Posterior cingulate gyrus (tissue), 11 donors: ENCODE measurements at places on chromosomes 16 and 17.

DNA sequence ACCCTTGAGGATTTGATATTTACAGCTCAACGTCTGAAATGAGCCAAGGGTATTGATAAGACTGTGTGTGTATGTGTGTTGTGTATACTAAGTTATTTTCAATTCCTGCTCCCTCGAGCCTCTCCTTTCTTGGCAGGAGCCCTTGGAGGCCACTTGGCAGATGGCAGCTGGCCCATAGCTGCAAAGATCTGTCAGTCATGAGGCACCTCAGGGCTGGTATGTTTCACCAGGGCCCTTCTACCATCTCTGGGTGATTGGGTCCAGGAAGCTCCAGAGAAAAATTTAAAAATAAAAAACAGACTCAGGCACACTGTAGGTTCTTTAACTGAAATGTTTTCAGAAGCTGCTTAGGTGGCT lies 355.7 kb downstream of the HAPSTR1 start:
- DNase-seq = no peak

- no peak for DNase-seq
Observed at GRCh38 chr16:21126518-21126917, 24.1 kb downstream of the DNAH3 start.

DNA sequence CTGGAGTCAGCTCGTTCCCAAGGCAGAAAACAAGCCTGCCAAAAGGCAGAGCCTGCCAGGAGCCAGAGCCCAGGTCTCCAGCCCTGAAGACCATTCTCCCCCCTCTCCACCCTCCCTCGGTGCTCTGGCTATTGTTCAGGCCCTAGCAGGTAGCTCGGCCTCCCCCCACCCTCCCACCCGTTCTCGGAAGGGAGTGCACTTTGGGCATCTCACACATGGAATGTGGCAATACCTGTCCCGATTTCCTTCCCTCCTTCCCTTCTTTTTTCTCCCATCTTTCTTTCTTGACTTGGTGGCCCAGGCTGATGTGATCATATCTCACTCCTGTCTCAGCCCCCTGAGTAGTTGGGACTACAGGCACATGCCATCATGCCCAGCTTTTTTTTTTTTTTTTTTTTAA lies 12.4 kb downstream of the CNGB1 start:
- no peak for DNase-seq

GRCh38 chr16:66705790-66706505 lies 9.4 kb upstream of the CMTM4 start:
- peak; percentile 72 for DNase-seq

DNA sequence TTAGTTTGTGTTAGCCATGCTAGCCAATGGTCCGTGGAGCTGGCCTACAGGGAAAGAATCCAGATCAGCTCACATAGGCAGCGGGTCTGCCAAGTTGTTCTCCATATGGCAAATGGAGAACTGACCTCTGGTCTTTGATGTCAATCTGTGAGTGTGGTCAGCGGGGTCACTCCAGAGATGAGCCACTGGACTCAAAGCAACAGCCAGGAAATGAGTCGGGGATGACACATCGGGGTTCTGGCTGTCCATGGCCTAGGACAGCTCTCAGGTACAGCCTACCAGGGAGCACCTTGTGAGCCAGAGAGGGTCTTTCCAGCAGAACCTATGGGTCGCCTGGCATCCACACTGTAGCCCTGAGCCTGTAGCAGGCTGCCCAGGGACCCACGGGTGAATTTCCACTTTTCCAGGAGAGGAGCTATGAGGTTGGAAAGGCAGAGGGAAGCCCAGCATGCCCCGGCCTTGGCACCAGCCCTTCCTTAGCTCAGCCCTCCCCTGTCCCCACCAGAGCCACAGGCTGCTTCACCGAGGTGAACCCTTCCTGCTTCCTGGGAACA lies 203.0 kb upstream of the TNRC6C start:
- no peak for DNase-seq

DNA sequence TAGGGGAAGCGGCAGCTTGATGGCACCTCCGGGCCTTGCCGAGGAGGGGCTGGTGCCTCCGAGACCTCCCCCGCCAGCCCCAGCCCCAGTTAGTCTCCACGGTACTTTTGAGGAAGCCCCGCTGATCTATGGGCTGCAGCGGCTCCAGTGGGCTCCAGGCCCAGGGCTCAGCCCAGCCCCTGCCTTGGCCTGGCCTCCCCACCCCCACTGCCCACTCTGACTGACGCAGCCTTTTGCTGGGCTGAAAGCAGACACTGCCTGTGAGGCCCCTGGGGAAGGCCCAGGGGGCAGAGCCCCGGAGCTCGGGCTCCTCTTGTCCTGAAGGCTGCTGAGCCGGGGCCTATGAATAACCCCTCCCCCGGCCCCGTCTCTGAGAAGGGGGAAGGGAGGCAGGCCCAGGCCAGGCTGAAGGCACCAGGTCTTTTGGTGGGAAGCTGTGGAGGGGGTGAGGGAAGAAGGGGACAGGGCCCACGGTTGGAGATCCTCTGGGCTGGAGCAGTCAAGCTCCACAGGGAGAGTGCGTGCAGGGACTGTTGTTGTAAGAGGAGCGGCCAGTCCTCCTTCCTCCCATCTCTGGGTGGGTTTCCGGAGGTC lies 7.5 kb upstream of the SMTNL2 start:
- DNase-seq = no peak

DNA sequence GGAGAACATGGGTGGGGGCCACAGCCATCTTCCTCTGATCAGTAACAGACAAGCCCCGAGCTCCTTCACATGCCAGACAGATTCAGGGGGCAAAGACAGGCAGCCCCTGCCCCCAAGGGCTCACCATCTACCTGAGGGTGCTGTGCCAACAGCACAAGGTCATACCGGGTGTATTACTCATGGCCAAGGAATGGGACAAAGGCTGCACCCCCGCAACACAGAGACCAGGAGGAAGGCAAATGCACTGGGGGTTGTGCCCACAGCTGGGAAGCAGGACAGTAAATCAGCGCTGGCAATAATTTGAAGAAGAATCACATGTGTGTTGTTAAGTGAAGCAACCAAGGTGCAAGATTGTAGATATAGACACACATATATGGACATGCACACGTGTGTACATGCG lies 137.1 kb downstream of the C16orf95 start:
- no peak for DNase-seq

DNA sequence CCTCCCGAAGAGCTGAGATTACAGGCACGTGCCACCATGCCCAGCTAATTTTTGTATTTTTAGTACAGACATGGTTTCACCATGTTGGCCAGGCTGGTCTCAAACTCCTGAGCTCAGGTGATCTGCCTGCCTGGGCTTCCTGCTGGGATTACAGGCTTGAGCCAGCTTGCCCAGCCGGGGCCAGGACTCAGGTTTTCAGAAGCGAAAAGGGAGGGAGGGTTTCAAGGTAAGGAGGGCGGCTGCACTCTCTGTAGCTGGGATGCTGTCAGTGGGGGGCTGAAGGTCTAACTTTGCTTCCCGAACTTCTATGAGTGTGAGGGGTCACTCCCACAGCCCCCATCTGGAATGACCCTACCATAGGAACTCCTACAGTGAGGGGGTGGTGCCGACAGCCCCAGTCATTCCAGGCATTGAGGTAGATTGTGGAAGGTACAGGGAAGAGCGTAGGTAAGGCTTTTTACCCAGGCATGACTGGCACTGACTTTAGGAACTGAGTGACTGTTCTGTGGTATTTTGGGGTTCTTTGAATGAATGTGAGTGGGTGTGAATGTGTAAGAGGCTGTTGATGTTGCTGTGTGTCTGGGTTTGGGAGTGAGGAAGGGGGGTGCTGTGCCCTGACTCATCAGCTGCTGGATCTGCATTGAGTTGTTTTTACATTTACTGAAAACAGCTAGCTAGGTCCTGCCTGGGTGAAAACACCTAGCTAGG lies 3.8 kb upstream of the C1QL1 start:
- DNase-seq = no peak

DNA sequence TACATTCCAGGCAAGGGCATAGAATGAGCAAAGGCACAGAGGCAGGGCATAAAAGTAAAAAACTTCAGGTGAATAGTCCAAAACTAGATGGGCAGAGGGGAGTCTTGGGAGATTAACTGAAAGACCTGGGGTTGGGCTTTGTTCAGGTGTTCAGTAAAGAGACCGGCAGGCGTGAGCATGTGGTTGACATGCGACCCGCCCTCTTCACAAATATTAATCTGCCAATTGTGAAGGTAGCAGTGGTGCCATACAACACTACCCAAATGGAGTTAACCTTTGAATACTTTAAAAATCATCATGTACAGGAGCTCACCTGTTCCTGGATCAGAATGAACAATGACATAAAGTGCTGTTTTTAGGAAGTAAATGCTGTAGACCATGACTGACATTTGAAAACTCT lies 225.5 kb downstream of the LGALS9B start:
- DNase-seq = no peak

- no peak for DNase-seq
Observed at GRCh38 chr16:22874394-22874793, 60.4 kb downstream of the HS3ST2 start.

DNA sequence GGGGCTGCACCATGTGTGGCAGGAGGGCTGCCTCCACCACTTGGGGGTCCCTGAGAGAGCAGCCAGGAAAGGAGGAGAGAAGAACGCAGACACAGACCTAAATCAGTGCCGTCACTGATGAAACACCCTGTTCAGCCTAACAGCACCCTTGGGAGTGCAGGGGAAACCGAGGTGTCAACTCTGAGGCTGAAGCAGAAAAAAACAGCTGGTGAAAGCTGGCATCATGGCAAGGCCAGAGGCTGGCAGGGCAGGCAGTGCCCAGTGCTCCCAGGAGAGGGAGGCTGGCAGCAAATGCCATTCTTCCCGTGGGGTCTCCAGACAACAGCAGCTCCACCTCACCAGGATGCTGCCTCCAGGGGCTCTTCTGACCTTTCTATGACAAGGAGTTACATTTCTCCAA lies 23.1 kb downstream of the SPHK1 start:
- peak; percentile 17 for DNase-seq

GRCh38 chr16:70735141-70735979 lies 49.5 kb upstream of the MTSS2 start:
- DNase-seq = no peak

- DNase-seq = no peak
Observed at GRCh38 chr17:70654706-70655105, 485.4 kb downstream of the KCNJ2 start.

DNA sequence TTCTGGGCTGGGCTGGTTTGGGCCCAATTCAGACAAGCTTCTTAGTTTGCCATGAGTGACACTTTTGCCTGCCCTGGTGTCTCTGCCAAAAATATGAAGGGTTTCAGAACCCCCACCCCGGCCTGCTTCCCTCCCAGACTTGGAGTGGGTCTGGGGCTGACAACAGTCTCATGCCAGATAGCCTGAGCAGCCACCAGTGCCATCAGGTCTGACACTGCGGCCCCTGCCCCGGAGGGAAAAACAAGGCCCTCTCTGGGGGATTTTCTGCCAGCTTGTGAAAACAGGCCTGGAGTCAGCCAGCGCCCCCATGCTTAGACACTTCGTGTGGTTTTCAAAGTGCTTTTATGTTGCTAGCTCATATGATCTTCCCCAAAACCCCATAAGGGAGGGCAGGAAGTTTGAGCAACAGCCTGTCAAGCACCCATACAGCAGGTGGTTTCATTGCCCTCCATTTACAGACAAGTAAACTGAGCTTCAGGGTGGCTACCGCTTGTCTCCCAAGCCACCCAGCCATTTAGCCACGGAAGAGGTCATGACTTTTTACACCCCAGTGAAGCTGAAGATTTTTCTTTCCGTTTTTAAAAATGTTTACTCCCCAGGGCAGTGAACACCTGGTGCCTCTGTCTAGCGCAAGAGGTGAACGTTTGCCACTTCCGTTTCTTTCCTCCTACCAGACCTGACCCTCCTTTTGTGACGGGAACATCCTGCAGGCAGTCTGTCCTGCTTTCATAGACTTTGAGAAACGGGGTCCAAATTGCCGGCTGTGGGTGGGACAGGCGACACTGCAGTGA lies 300.6 kb downstream of the SEC14L1 start:
- DNase-seq = no peak

DNA sequence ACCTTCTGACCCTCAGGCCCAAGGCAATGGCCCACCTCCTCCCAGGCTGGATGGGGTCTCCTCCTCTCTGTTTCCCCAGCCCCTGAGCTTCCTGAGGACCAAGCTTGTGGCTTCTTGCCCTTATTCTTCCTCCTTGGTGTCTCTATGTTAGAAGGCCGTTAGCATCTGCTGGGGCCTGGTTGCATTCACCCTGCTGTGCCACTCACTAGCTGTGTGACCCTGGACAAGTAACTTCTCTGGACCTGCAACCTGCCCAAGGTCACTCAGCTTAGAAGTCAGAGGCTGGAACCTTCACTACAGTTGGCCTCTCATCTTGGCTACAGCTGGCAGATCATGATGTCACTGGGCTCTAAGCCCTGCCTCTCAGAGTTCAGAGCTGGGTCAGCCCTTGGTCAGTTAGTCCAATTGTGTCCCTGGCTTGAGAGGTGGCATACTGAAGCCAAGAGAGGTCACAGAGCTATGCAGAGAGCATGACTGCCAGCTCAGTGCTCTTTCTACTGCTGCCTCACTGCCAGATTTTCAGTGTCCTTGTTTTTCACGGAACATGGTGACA lies 3.0 kb downstream of the MT2A start:
- DNase-seq = no peak

DNA sequence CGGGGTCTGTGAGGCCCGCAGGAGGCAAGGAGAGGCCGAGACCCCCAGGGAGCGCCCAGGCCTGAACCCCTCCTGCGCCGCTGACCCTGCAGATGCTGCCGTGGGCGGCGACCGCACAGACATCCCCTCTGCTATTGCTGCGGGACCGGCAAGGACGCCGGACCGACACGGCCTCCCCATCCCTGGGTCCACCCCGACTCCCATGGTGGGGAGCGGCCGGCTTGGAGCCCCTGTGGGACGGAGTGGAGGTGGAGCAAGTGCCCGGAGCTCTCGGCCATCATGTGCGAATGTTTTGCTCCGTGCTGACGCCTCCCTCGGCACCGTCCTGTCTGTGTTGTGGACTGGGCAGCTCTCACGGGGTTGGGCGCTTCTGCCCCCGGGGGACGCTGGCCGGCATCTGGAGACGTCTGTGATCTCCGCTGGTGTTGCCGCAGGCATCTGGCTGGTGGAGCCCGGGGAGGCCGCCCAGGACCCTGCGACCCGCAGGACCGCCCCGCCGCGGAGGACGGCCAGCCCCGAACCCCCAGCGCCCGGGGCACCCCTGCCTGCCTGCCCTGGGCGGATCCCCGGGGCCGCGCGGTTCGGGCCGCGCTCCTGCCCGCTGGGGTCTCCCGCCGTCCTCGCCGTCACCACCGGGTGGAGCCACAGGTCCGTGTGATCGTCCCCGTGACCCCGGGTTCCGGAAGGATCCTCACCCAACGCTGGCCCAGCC lies 12.8 kb upstream of the GNG13 start:
- DNase-seq = peak; percentile 80

DNA sequence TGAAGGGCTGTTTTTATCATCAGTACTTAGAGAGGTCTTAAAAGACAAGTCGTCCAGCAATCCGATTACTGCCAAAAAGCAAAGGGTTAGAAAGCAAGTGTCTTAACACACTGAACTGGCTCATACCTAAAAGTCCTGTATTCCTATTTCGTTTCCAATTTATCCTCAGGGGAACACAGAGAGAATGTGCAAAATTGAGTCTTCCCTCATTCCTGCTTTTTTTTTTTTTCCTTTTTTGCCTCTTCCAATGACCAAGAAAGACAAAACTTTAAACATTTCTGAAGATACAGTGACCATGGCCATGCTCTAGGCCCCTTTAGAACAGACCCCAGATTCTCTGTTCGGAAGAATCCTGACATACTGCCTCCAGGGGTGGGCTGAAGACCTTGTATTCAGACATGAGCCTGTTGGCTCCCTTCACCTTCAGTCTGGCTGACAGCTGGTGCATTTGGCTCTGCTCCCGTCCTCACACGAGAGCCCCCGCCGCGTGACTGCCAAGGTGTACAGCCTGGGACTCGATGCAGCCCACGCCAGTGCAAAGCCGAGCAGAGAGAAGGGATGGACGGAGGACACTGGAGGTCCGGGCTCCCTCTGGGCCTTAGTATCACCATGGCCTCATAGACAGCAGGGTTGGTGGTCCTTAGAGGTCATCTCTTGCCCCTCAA lies 47.0 kb downstream of the COTL1 start:
- no peak for DNase-seq
